ENCODE measurements at places on chromosomes 7 and 10.
A peak's percentile ranks its signal among the peaks of the same experiment; 100 is the strongest.

- no peak for DNase-seq
Observed at GRCh38 chr7:128203047-128203491, 38.0 kb upstream of the LEP start.

DNA sequence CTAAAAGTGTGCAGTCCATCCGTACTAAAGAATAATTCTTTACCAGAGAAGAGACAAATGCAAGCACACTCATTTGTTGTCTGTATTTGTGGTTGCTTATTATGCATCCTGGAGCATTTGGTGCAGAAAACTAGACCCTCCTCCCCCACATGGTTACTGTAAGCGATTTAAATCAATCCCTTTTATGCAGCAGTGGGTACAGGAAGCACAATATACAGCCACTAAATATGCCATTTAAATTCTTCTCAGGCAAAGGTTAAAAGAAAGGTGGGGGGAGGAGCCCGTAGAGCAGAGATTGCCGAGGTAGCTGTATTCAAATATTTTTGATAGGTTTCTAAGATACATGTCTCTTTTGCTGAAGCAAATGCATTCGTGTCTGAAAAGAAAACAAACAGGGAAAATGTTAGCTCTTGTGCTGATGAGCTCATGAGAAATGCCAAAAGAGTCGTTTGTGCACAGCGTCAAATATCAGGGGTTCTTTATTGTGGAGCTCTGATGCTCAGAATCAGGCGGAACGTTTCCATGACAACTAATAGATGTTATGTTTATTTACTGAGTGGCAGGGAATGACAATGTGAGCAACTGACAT is 131.3 kb upstream of the NPVF start:
- no peak for DNase-seq

- DNase-seq, result no peak
Observed at GRCh38 chr10:82564353-82565196, 689.6 kb downstream of the NRG3 start.

DNA sequence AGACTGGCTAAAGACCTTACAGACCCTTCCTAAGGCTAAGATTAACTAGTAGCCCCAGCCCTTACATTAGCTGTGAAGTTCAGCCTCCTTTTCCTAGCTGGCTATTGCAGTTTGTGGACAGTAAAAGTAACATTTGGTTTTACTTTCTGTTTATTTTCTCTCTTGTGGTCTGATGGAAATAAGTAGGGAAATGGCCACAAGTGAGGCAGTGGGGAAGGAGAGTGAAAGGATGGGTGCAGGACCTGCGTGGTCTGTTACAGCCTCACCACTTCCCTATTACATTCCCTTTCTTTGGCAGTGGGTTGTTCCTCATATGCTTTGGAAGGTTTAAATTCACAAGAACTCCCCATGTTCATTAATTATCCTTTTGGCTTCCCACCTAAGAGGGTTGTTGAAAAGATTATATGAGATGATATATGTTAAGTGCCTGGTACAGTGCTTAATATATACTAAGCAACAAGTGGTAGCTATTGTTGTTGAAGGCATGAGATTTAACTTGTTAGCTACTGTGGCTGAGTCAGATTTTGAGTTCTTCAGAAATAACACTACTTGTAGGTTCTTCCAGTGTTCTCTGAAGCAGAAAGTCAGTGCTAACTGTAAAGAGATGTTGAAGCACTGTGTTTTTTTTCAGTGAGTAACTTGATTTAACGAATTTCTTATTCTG is 181.7 kb downstream of the ST7 start:
- DNase-seq, result no peak

GRCh38 chr10:8051109-8051821 is 3.2 kb upstream of the GATA3 start:
- no peak for DNase-seq

DNA sequence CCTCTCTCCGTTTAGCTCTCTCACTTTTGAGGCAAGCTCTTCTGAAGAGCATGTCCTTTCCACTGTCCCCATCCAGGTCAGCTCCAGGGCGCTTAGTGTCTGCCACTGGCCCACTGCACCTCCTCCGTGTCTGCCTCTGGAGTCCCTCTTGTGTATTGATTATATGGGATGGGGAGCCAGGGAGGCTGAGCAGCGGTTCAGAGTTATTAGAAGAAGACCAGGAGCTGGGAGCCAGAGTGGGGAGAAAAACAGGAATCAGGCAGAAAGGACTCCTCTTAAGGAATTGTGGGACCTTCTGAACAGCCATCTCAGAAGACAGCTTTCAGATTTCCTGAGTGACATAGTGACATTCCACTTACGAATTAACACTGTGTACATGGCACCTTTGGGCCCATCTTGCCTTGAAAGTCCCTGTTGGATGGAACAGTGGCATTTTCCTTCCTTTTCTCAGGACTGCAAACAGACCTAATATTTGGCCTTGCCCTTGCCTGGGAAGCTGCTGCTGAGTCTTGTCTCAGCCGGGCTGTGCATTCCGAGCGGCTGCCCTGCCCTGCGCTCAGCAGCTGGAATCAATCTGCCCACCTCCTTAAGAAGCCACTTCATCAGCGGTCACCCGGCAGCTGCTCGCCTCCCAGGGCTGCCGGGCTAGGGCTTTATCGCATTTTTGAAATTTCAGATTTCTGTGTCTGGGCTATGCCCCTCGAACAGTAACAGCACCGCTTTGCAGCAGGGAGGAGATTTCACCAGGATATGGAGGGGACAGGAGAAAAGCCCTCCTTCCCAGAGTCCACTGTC is 81.1 kb upstream of the PRKG1 start:
- DNase-seq, result no peak

DNA sequence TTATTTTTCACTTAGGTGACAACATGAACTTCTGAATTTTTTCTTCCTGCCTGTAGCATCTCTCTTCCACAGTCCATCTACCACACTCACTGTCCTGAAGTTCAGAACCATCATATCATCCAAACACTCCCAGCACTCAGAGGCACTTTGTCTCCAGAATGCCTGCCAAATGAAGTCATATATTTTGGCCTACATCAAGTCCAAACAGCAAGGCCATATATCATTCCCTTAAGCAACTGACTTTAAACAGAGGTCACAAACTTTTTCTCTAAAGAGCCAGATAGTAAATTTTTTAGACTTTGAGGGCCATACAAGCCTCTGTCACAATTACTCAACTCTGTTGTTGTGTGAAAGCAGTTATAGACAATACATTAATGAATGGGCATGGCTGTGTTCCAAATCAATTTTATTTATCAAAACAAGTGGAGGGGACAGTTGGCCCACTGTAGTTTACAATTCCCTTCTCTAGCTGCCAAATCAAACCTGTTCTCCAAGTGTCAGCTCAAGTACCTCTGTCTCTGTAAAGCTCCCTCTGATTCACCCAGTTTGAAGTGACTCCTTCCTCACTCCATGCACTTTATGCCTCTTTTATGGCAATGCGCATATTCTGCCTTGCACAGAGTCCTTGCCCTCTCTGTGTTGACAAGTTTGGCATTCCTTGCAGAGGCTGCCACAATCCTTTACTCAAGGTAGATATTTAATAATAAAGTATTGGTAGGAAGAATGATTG is 305.7 kb downstream of the FZD1 start:
- no peak for DNase-seq

- DNase-seq, result no peak
Observed at GRCh38 chr7:145016068-145016467, 180.2 kb upstream of the TPK1 start.

- DNase-seq, result no peak
Observed at GRCh38 chr7:4200546-4201094, 481.5 kb upstream of the FOXK1 start.

GRCh38 chr10:115996031-115996430 is 277.0 kb downstream of the GFRA1 start:
- no peak for DNase-seq

DNA sequence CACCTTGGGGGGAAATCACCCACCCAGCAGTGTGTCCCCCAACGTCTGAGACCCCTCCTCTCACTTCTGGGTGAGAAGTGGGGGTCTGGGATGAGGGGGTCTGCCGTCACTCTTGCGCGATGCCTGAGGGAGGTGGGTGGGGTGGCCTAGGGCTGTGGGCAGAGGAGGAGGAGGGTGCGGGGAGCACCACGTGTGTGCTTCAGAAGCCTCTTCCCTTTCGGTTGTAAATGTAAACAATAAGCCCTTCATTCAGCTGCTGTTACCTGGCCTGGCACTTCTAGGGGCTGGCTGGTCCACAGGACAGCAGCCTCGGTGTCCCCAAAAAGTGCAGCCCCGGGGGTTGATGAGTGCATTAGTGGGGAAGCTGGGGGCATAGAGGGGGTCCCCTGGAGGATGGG is 1.3 kb downstream of the CLIP2 start:
- DNase-seq, result no peak

- no peak for DNase-seq
Observed at GRCh38 chr10:120205368-120206018, 251.5 kb upstream of the PLPP4 start.

DNA sequence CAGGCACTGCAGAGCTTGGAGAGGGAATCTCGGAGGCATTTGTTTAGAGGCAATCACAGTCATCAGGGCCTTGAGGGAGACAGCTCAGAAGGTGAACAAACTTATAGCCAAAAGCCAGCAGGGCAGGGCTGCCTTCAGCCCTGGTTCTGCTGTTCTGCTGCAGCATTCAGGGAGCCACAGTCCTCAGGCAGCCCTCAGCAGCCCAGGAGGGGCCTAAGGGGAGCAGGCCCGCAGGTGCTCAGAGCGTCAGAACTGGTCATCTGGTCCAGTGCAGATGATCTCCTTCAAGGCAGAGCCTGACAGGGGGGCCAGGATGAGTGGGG is 84.7 kb downstream of the ARHGAP22 start:
- DNase-seq, result no peak

DNA sequence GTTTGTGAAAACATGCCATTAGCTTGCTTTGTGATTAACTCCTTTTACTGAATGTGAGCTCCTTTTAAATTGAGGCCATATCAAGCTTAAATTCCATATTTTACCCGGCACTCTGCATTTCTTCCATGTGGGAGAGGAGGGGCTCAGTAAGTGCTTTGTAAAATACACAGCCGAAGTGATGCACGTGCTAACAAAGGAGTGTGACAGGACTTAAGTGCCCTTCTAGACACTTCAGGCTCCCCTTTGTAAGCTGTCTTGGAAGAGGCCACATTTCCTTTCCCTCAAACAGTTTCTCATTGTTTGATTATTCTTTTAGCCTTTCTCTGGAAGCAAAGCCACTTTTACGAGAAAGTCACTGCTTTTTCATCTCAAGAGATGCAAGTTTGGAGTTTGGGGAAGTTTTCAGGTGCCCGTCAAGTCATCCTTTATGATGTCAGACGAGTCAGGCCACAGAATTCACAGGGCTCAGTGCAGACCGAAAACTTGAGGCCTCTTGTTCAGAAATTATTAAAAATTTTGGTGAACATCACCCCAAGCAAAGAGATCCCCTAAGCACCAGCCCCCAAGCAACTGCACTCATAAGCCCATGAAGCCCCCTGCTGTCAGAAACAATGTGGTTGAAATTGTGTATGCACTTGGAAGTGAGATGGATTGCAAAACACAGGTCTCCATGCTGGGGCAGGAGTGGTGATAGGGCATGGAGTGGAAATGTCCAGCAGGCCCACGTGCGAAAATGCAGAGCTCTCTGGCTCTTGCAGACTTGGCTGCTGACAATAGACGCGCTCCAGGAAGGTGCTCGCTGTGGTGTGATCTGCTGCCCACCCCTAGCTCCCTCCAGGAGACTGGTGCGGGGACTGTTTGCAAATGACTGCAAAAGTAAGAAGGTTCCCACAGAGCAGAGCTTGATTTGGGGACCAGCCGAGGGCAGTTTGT is 11.5 kb downstream of the IKZF1 start:
- DNase-seq, result no peak

DNA sequence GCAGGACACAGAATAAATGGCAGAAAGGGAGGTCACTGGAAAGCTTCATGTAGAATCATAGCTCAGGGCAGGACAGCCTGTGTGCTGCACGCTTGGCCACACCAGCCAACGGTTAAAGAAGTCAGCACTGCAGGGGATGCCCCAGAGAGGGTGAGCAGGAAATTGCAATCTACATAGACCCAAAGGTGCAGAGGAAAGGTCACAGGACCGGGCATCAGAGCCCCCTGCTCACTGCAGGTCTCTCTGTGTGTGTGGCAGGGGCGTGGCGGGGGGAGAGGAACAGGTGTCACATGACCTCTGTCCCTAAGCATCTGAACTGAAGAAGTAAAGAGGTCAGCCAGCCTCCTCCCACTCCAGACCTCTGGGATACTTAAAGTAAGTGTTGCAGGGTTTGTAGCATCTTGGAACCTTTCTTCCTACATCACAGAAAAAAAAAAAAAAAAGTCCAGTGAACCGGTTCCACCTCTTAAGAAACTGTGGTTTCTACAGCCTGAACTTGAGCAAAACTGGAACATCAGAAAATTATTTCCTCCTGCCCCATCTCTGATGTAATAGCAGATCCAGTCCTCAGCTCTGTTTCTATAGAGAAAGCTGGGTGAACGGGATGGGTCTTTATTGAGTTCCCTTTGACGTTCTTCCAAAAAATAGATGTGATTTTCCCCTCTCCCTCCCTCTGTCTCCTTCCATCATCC is 64.3 kb downstream of the RGS10 start:
- DNase-seq, result peak; percentile 71

GRCh38 chr10:6141296-6142151 is 52.7 kb downstream of the RBM17 start:
- no peak for DNase-seq

- DNase-seq, result no peak
Observed at GRCh38 chr7:124754576-124755268, 10.9 kb downstream of the GPR37 start.

DNA sequence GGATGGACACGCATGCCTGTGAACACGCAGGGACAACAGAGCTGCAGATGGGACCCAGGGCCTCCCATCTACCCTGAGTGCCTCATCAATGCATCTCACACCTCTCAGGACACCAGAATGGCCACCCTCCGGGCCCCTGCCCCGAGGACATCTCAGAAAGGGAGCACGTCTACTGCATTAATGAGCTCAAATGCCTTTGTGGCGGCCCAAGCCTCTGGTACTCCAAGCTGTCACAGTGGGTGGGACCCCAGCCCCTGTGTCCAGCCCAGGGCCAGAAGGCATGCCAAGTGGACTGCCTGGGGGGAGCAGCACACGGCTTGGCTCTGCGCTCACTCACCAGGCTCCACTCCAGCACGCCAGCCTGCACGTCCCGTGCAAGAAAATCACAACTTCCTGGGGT is 52.0 kb downstream of the TCERG1L start:
- no peak for DNase-seq

GRCh38 chr7:150481186-150481920 is 30.9 kb downstream of the GIMAP8 start:
- peak; percentile 20 for DNase-seq

- no peak for DNase-seq
Observed at GRCh38 chr7:43071604-43072003, 40.8 kb upstream of the HECW1 start.

DNA sequence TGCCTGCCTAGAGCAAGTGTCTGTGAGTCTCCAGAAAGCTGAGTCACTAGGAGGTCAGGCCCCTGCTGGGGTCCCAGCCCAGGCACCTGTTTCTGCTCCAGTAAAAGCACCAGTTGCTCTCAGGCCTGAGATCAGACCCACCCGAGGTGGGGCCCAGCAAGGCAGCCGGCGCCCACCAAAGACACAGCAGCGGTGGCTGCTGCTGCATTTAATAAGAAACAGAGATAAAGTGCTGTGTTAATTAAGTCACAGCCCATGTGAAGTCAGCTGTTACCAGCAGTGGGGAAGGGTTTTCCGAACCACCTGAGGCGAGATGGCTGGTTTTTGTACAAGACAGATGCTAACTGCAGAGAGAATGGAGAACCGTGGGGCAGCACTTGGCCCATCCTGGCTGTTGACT is 12.1 kb upstream of the LRRC18 start:
- no peak for DNase-seq

GRCh38 chr7:93159490-93159889 is 11.3 kb upstream of the SAMD9L start:
- no peak for DNase-seq

- no peak for DNase-seq
Observed at GRCh38 chr7:134752006-134752760, 27.3 kb upstream of the CALD1 start.

- DNase-seq, result no peak
Observed at GRCh38 chr7:112566442-112567324, 85.9 kb downstream of the LSMEM1 start.

Data from T-helper 1 cell (primary cell).